ENCODE measurements at places on chromosomes 2 and 18.

DNA sequence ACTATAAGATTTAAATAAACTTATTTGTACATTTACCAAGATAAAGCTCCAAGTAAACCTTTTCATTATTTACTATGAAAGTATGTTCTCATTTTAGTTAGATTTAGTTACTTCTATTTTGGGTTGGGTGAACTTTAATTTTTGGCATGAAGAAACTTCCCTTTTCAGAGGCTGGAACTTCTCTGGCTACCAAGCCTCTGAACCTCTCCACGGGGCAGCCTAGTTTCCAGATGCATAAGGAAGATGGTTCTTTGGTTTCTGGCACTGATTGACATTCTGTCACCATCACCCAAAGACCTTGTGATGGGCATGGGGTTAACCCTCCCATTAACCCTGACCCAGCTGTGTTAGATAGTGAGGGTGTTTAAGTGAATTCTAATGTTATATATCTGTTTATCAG lies 17.1 kb downstream of the PSD4 start:
- DNase-seq = no peak

DNA sequence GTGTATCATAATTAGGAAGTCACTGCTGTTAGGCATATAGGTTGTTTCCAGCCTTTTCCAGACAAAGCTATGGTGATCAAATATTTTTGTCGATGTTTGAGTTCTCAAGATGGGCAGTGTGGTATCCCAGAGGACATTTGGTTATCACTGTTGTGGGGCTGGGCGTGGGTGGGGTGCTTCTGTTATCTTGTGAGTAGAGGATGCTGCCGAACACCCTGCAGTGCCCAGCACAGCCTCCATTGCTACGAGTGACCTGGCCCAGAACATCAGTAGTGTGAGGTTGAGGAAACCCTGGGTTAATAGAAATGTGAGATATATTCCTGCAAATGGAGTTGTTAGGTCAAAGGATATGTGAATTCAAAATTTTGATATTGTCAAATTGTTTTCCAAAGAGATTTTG lies 33.2 kb downstream of the ZNF236 start:
- no peak for DNase-seq

DNA sequence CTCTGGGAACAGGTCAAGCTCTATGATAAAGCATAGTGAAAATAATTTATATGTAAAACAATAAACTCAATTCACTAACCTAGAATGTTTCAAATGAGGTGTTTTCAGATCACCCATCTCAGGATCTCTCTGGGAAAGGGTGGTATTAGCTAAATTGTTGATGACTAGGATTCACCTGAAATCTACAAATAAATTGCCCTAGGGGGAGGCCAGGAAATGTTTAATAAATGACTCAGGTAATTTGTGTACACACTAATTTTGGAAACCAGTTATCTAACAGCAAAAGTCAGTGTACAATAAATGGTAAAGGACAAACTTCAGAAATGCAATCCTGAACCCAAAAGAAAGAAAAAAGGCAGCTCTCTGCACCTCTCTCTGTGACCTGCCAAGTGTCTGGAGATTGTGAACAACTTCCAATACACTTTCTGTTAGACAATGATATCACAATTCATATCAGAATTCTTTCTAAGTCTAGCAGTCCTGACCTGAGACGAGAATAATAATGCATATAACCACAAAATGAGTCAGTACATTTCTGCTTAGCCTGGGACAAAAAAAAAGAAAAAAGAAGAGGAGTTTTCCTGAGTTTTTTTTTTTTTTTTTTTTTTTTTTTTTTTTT lies 760.0 kb downstream of the EPHA4 start:
- DNase-seq = no peak

GRCh38 chr2:107215401-107216350 lies 329.7 kb upstream of the ST6GAL2 start:
- no peak for DNase-seq

GRCh38 chr2:177572236-177572671 lies 179.7 kb downstream of the AGPS start:
- no peak for DNase-seq

DNA sequence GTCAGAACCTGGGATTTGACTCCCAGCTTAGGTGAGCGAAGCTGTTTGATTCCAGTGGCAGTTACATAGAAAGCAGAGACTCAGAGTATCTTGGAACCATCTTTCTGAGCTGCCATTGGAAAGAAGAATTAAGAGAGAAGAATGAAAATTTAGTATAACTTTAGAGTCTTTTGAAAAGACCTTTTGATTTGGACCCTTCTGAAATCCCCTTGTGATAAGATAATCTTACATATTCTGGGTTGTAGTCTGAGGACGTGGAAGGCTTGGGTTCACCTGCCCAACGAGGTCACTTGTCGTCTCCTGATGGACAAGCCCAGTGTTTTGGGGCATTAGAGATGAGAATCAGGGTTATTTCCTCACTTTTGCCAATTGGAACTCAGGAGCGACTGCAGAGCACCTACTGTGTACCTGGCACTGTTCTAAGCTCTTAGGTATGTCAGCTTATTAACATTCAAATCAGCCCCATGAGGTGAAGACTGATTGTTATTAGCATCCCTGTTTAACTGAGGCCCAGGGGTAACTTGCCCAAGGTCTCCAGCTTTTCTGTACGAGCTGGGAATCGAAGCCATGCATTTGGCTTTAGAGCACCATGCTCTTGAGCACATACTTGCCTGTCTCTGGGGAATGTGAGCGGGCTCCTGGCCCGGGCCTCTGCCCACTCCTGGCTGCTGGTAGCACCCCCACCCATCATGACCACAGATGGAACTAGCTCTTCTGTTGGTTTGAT lies 2.9 kb downstream of the HK2 start:
- DNase-seq = no peak

DNA sequence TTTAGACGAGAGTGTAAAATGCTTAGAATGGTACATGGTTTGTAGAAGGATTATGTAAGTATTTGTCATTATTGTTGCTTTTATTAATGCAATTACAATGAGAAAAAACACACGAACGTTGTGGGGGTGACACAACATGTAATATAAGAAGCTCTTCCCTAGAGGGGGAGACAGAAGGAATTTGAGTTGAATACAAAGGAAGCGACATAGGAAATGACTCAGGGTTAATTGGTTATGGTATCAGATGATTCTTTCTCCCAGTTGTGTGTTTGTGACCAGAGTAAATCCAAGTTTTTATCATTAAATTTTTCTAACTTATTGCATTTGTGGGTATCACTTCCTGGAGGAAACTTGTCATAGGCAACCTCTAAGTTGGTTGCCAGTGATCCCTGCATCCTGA lies 625.6 kb upstream of the CDH2 start:
- no peak for DNase-seq

DNA sequence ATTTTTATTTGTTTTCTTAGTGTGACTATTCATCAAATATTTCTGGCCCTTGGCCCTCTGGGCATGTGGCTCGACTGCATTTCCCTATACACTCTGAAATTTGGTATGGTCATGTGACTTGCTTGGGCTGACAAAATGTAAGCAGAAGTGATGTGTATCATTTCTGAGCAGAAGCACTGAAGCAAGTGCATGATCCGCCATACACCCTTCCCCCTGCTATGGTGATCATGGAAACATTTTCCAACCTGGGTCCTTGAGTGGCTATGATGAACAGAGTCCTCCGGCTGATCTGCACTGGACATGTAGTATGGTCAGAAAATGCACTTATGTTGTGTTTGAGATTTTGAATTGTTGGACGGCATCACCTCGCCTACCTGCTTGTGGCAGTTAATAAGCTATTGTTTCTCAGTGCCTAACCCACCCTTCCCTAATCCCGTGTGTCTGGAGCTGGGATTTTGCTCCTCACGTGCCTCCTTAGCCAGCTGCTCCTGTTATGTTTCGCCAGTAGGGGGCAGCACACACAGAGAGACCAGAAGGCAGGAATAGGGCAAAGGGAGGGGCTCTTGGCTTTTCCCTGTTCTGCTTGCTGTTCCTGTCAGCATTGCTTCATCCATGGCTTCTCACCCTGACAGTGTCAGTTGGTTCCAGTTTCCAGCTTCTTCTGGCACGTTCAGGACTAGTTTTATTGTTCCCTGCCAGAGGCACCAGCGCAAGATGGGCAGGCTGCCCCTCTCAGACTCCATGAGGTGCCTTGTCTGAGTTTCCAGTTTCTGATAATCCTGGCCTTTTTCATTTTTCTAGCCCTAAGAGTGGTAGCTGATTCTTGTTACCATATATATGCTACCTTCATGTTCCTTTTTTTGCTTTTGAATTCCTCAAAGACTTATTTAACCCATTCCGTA lies 207.4 kb downstream of the ARL6IP6 start:
- DNase-seq = peak; percentile 53

DNA sequence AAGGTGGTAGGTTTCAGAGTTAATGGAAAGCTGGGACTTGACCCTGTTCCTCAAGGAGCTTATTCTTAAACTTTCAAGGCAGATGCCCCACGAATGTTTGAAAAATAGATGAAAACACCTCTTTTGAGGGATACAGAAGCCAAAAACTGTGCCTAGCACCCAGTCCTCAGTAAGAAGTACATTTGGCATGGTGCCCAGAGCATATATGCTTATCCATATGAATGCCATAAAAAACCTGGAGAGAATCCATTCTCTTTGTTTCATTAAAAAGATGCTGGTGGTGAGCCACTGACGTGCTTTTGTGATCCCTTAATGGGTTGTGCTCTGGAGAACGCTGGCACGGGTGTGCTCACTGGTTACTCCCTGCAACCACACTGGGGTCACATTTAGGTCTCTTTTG lies 69.0 kb downstream of the IL1R2 start:
- DNase-seq = no peak

DNA sequence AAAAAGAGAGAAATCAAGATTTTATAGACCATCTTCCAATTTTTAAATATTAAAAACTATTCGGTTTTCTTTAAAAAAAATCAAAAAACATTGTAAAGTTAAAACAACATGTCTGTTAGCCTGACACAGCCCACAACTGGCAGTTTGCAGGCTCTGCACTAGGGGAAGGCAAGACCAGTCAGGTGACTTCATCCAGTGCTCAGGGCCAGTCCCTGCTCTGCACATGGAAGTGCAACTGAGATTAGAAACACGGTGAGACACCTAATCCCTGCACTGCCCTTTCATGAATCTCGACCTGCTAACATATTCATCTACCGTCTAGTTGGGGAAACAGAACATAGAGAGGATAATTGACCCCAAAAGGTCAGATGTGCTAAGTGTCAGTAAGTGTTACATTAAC lies 135.2 kb downstream of the BARD1 start:
- DNase-seq = no peak

DNA sequence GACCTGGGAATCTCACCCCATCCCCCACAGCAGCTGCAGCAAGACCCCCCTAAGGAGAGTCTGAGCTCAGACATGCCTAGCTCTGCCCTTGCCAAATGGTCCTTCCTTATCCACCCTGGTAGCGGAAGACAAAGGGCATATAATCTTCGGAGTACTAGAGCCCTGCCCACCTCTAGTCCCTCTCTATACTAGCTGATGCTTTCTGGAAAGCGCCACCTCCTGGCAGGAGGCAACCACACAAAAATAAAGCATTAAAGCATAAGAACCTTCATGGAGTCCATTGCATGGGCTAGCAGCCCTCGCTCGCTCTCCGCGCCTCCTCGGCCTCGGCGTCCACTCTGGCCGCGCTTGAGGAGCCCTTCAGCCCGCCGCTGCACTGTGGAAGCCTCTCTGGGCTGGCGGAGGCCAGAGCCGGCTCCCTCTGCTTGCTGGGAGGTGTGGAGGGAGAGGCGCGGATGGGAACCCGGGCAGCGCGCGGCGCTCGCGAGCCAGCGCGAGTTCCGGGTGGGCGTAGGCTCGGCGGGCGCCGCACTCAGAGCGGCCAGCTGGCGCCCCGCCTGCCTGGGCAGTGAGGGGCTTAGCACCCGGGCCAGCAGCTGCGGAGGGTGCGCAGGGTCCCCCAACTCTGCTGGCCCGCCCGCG lies 941.2 kb downstream of the SUCLG1 start:
- DNase-seq = no peak

- DNase-seq = no peak
Measured at GRCh38 chr2:120793682-120794403, 58.2 kb downstream of the GLI2 start.

- DNase-seq = peak; percentile 36
Measured at GRCh38 chr18:77113361-77114151, 19.0 kb downstream of the MBP start.

- no peak for DNase-seq
Measured at GRCh38 chr2:15982285-15983044, 42.1 kb downstream of the MYCN start.

GRCh38 chr2:234968631-234969305 lies 17.0 kb downstream of the SH3BP4 start:
- DNase-seq = no peak

- no peak for DNase-seq
Measured at GRCh38 chr2:234559609-234560008, 62.7 kb upstream of the ARL4C start.
